Left ventricle myocardium inferior (tissue), 1 donor: ENCODE measurements at places on chromosomes 7 and 10. TPM values are rescaled to one million over a fixed set of nuclear protein-coding genes. Genes with fewer than 3 reads are reported as not detected.

GRCh38 chr7:117248829-117249228, 74.0 kb downstream of the WNT2 start:
- H3K4me1 ChIP-seq, result no peaks in the 10 kb centered on the region
- H3K36me3 ChIP-seq, result no peaks in the 10 kb centered on the region
- H3K27me3 ChIP-seq, result peaks cover 3% of the 10 kb centered on the region
- H3K4me3 ChIP-seq, result no peak overlapping the region
- H3K27ac ChIP-seq, result no peak overlapping the region

GRCh38 chr7:128785738-128786137, 6.0 kb upstream of the CCDC136 start:
- no peak overlapping the region for H3K4me3 ChIP-seq
- no peak for DNase-seq
- no peaks in the 10 kb centered on the region for H3K27me3 ChIP-seq
- no peaks in the 10 kb centered on the region for H3K36me3 ChIP-seq
- no peak overlapping the region for H3K27ac ChIP-seq

Gene MMP21
- total RNA-seq, result not detected

GRCh38 chr7:120054376-120055100, 218.4 kb upstream of the KCND2 start:
- no peaks in the 10 kb centered on the region for H3K27me3 ChIP-seq
- no peak overlapping the region for H3K4me3 ChIP-seq
- H3K4me1 ChIP-seq, result no peaks in the 10 kb centered on the region
- DNase-seq, result no peak

Gene STEAP1
- 1.2 TPM for total RNA-seq

Gene GJD4
- not detected for total RNA-seq
